ENCODE measurements at places on chromosomes 4 and X.

DNA sequence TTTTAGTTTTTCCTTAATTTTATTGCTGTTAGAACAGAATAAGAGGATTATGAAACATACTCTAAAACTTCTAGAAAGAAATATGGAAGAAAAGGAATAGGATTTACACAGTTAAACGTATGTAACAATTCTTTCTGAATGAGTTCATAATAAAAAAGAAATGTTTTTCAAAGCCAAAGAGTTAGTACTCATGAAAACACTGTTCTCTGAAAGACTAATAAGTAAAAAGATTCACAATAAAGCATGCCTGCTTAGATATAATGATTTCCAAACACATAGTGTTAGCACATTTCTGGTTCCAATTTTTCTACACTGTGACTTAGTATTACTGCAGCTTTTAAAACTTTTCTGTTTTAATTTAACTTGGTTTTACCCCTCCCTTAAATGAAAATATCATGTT lies 49.8 kb upstream of the PRSS48 start:
- no peak for DNase-seq

- no peak for DNase-seq
These were observed 10.9 kb downstream of the ABRAXAS1 start for GRCh38 chr4:83473966-83474365.

DNA sequence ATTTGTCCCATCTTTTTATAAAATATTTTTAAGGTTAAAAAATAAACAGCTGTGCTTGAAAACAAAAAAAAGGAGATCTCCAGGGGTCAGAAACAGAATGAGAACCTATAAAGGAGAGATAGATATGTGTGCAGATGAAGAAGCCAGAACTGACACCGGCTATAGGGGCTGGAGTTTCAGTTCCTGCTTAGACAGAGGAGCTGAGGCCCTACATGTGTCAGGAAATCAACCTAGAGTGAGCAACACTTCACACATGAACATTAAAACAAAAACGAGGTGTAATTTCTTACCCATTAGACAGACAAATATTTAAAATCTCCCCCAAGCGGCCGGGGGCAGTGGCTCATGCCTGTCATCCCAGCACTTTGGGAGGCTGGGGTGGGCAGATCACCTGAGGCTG lies 17.8 kb upstream of the HUWE1 start:
- DNase-seq: no peak

DNA sequence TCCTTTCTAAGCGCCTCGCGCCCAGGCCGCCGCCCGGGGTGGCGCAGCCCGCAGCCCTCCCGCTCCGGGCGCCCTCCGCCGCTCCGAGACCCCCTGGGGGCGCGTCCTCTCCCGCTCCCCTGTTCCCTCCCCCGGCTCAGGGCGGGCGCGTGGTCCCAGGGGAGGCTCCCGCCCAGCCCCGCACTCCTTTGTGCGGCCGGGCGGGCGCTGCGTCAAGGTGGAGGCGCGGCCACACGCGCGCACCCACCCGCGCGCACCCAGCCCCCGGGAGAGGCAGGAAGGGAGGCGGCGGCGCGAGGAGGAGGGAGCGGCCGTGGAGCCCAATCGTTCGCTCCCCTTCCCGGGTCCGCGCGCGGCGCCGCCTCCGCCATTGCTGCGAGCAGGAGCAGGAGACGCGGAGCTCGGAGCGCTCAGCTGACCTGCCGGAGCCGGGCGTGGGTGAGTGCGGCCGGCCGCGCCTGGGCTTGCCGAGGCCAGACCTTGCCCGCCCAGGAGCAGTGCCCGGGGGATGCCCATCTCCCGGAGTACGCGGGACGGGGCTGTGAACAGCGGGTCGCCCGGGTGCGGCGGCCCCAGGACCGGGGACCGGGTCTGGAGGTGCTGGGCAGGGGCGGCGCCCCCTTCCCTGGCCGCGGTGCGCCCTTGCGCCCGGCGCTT lies at the start of gene NSG1:
NSG1 (plus strand) TSS at position 367 of the 657 bp plus-strand sequence. CDS start 528 bp downstream, outside the sequence.
- no peak for DNase-seq

GRCh38 chrX:75155447-75155826 lies 646 bp downstream of the ABCB7 start:
- no peak for DNase-seq

DNA sequence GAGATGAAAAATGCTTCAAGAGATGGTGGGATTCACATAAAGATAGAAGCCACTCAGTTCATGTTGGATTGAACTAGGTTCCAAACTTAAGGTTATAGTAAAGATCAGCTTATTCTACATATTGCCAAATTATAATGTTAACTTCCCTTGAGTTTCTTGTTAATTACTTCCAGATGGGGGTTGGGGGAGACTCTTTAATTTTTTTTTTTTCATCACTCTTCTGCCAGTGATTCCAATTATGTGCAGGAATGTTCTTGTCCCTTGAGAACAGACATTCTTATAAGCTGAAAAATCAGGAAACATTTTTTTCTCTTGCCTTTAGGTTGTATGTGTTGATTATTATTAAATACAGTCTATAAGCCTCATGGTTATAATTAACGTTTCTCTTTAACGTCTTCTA lies 30.0 kb downstream of the MND1 start:
- DNase-seq: no peak

GRCh38 chr4:10007793-10008608 lies 13.3 kb downstream of the SLC2A9 start:
- no peak for DNase-seq

DNA sequence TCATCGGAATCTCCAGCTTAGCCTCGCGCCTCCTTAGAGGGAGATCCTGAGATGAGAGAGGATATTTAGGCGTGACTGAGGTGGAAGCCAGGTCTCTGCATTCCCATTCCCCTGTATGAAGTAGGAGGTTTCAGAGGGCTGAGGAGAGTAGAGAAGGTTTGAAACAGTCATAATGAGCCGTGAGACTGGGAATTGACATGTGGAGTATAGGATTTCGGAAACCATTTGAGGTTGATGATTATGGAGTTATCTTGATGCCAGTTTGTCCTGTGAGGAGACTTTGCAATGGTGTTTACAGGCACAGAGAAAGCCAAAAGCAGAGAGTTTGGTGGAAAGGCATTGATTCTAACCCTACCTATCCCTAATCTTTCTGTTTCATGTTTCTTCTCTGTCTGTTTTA lies 2.0 kb downstream of the CHST7 start:
- DNase-seq: no peak

GRCh38 chr4:14920759-14921320 lies 81.4 kb upstream of the CPEB2 start:
- DNase-seq: no peak

DNA sequence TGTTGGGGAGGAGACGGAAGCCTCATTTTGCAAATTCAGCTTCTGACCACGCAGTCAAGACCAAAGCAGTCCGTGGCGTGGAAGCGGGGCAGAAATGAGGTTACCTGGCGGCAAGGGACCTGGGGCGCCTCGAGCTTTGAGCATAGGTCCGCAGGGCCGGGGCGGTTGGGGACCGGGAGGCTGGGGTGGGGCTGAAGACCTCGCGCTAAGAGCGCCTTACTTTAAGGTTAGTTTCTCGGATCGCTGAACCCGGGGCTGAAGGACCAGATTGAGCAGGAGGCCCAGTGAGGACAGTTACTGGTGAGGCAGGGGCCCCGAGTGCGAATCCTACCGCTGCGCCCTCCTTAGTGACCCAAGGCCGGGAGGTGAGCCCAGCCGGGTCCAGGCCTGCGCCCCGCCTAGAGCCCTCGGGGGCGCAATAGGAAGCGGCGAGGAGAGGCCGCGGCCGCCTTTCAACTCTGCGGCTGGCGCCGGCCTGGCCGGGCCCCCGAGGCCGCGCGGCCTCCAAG lies 7.5 kb downstream of the MSX1 start:
- no peak for DNase-seq

GRCh38 chr4:29805916-29806480 lies 914.2 kb upstream of the PCDH7 start:
- DNase-seq: no peak

- DNase-seq: no peak
These were observed 11.3 kb upstream of the ANOS1 start for GRCh38 chrX:8743126-8743732.

GRCh38 chrX:48466696-48467095 lies 3.4 kb downstream of the SLC38A5 start:
- DNase-seq: no peak

- DNase-seq: no peak
These were observed 560.3 kb downstream of the GRID2 start for GRCh38 chr4:92864096-92864495.
